Jurkat, Clone E6-1 (cell line): ENCODE measurements at places on chromosomes 11 and 22.

DNA sequence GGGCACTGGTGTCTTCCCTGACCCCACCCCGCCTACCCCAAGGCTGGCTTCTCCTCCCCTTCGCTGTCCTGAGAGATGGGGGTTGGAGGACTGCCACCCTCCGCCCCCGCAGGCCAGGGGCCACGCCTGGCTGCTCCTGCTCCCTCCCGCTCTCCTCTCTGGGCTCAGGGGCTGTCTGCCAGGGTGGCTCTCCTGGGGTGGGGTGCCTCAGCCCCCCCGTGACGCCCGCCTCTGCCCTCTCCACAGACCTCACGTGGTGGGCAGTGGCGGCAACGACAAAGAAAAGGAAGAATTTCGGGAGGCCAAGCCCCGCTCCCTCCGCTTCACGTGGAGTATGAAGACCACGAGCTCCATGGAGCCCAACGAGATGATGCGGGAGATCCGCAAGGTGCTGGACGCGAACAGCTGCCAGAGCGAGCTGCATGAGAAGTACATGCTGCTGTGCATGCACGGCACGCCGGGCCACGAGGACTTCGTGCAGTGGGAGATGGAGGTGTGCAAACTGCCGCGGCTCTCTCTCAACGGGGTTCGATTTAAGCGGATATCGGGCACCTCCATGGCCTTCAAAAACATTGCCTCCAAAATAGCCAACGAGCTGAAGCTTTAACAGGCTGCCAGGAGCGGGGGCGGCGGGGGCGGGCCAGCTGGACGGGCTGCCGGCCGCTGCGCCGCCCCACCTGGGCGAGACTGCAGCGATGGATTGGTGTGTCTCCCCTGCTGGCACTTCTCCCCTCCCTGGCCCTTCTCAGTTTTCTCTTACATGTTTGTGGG is 8.1 kb downstream of the RCOR2 start:
- DNase-seq = no peak

- DNase-seq = no peak
Observed at GRCh38 chr11:130601141-130601540, 152.7 kb downstream of the ADAMTS15 start.

DNA sequence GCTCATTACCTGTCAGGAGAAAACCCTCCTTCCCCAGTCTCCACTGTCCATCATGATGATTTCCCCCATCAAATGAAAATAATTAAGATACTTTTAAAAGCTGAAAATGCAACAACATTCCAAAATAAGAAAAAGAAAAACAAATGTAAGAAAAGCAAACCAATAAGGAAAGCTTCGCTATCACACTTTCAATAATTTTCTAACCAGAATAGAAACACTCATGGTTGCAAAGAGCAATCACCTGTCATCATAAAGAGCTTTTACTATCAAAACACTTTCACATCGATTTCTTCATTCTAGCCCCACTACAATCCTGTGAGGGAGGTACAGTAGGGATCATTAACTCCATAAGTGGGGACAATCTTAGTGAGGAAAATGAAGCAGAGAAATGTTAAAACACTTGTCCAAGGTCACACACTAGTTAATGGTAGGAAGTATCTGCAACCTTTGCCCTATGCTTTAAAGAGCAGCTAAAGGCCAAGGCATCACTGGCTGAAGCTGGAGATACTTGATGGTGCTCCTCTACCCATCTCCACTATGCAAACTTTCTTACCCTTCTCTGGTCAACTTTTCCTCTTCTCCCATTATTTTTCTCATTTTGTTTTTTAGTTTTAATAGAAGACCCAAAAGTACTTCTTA is 2.6 kb downstream of the RBM4B start:
- no peak for DNase-seq

DNA sequence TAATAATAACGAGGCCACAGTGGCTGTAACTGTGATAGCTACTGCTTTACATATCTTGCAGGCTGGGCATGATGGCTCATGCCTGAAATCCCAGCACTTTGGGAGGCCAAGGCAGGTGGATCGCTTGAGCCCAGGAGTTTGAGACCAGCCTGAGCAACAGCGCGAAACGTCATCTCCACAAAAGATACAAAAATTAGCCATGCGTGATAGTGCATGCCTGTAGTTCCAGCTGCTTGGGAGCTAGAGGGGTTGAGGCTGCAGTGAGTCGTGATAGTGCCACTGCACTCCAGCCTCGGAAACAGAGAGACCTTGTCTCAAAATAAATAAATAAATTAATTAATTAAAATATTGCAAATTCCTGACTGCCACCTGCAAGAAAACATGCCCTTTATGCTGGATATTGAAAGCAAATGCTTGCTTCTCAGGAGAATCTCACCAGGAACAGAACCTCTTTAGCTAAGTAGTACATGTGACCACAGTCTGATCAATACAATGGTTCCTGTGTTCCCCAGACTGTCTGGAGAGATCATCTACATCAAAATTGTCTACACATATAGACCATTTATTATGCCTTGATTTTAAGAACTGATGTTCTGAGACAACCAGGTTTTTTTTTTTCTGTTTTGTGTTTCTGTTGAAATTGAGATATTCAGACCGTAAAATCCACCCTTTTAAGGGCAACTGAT is 6.3 kb downstream of the ZBTB3 start:
- no peak for DNase-seq

- no peak for DNase-seq
Observed at GRCh38 chr11:107928767-107929507, 689 bp downstream of the RAB39A start.

GRCh38 chr11:2530131-2530854 is 85.5 kb downstream of the KCNQ1 start:
- DNase-seq = no peak

DNA sequence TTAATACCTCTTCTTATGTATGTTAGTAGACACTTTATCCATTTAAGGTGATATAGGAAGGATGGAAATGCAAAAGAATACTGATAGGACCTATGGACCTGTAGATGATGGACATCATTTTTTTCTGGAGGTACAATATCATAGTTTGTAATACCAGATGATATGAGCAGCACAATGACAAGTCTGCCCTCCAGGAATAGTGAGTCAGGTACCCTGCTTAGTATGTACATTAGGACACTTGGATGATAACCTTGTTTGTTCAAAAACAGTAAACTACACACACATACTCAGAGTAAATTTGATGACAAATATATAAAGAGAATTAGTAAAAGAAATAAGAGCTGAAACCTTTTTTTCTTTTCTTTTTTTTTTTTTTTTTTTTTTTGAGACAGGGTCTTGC is 58.7 kb upstream of the B3GNT6 start:
- no peak for DNase-seq

DNA sequence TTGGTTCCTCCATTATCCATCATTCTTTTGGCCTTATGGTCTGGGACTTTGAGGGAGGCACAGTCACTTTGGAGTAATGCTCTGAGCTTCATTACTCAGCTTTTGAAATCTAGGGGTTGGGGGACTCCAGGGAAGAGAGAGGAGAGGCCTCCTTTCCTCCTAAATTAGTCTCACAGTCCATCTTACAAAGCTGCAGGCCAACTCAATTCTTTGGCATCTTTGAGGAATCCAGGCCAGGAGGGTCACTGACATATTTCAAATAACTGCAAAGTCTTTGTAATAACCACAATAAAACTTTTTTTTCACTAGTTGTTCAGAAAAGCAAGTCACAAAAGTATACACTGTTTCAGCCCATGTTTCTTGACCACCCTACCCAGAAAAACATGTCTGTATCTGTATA is 73.3 kb upstream of the FAR1 start:
- no peak for DNase-seq

- no peak for DNase-seq
Observed at GRCh38 chr11:86515297-86516094, 140.8 kb downstream of the CCDC81 start.

GRCh38 chr11:1236316-1237127 is 13.7 kb downstream of the MUC5B start:
- DNase-seq = no peak

DNA sequence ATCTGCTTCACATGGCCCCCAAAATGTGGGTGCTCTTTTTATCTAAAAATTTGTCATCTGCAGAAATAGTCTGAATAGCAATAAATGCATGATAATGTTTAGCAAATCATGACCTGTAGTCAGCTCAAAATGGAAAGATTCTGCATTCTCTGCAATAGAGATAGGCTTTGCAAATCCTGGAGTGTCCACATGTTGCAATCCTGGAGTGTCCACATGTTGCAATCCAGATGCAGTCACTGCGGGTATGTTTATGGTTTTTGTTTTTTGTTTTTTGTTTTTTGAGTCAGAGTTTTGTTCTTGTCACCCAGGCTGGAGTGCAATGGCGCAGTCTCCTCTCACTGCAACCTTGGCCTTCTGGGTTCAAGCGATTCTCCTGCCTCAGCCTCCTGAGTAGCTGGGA is 20.2 kb upstream of the LRRC32 start:
- DNase-seq = no peak

- no peak for DNase-seq
Observed at GRCh38 chr11:116281173-116282160, 491.3 kb downstream of the BUD13 start.

GRCh38 chr11:78248903-78249302 is 60.2 kb downstream of the USP35 start:
- no peak for DNase-seq

- peak; percentile 96 for DNase-seq
Observed at GRCh38 chr11:116853461-116854073, 16.1 kb upstream of the APOA1 start.

DNA sequence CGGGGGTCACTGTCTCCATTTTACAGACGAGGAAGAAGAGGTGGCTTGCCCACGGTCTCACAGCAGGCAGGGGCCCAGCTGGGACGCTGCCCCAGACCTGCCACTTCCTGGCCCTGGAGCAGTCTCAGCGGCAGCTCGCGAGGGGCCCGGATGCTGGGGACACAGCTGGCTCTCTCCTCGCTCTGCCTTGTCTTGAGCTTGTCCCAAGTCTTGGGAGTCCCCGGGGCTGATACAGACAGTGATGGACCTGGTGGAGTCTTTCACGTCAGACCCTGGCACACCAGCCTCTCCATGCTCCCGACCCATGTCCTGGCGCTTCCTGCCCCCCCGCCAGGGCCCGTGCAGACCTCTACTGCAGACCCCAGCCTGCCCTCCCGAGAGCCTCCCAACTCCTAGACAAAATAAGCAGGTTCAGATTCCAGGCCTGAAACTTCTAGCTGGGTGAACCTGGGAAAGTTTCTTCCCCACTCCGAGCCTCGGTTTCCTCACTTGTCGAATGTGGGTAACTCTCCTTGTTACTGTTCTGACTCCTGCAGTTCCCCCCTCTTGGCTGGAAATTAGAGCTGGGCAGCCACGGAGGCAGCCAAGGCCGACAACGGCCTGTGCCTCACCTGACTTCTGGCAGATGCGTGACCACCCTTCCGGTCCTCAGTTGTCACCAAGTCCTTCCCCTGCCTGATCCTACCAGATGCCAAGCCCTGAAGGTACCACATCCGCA is 145.4 kb downstream of the CACNA1I start:
- DNase-seq = no peak

DNA sequence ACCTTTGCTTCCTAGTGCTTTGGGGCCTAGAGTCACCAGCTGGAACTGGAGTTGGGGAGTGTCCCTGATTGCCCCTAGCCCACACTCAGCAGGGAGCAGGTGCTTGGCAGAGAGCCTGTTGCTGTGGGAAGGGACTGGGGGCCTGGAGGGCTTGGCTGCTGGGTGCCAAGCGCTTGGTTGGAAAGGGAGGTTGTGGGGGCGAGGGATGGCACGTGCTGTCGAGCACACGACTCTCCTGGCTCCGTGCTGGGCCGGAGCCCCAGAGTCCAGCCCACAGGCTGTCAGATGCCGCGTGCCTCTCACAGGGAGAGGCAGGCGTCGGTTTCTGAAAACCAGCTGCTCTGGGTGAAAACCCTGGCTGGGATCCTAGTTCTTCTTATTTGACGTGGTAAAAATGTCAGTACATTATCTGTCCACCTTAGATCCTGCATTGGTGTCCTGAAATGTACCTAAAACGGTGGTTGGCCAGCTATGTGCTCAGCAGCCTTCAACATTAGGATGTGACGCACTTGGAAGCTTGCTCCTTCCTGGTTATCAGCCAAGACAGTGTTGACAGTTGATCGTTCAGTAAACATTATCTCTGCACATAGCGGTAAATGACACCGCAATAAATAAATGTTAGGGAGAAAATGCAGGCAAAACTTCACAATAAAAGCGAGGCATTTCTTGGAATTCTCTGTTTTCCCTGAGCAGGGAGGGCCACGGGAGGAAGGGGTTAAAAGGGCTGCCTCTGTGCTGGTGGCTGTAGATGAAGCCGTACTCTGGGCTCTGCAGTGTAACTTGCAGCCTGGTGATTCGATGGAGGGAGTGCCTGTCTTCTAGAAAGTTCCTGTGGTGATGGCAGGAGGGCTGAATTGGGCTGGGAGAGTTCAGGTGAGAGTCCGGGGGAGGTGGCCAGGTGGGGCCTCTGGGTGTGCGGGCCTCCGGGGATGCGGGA is 29.2 kb downstream of the GRAMD4 start:
- DNase-seq = no peak

DNA sequence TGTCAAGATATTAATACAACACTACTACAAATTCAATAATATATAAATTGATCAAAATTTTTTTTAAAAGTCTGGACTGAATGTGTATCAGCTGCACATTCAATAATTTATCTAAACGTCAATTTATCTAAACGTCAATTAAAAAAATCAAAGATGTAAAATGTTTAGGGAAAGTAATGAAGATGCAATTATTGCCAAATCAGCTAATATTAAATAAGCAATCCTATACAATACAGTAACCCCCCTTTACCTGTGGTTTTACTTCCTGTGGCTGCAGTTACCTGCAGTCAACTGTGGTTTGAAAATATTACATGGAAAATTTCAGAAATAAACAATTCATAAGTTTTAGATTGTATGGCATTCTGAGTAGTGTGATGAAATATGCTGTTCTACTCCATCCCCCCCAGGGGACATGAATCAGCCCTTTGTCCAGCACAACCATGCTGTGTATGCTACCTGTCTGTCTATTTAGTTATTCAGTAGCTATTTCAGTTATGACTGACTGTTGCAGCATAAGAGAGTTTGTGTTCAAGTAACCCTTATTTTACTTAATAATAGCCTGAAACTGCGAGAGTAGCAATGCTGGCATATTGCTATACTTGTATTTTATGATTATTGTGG is 72.2 kb downstream of the CWF19L2 start:
- DNase-seq = no peak

DNA sequence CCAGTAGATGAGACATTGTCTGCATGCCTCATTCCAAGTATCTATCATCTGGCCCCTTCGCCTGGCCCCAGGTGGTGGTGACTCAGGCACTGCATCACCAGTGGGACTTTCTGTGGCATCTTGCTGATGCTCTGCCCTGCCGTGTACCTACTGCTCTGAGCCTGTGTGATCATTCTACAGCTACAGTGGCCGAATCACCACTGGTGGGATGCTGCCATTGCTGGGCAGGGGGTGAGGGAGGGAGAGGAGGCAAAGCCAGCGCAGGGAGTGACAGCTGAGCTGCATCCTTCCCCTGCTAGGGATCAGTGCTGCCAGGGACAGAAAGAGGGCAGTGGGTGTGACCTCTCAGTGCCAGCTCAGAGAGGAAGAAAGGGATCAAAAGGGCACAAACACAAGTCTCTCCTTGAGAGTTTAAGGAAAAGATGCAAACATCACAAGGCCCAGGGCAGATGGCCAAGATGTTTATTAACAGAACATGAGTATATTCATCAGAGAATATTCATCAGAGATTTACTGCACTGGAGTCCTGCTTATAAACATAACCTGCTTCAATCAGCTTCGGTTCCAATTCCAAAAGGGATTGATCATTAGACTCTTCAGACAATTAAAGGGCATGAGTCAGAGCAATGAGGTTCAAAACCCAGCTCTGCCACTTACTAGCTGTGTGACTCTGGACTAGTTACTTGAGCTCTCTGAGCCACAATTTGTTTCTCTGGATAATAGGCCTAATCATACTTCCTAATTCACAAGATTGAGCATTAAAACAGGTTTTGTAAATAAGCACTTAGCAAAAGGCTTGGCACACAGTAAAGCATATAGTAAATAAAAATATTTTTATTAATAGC is 109.8 kb downstream of the NAT10 start:
- DNase-seq = no peak
